PC-9 (cell line): ENCODE measurements at places on chromosomes 1 and 21. TPM values are rescaled to one million over a fixed set of nuclear protein-coding genes. Genes with fewer than 3 reads are reported as not detected.

DNA sequence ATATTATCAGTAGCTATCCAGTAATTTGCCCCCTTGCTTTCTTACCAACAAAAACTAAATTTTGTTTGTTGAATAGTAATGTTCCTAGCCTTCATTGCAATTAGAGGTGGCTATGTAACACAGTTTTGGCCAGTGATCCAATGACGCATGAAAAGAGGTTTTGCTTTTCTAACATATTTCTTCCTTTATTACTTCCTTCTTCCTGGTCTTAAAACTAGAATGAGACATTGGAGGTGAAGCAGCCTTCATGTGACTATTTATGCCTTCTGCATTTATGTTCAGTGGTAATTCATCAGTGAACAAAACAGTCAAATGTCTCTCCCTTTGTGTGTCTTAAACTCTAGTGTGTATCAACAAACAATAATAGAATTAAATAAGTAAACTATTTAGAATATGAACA, 35.5 kb downstream of the LRIF1 start:
- DNase-seq = peak; percentile 49

DNA sequence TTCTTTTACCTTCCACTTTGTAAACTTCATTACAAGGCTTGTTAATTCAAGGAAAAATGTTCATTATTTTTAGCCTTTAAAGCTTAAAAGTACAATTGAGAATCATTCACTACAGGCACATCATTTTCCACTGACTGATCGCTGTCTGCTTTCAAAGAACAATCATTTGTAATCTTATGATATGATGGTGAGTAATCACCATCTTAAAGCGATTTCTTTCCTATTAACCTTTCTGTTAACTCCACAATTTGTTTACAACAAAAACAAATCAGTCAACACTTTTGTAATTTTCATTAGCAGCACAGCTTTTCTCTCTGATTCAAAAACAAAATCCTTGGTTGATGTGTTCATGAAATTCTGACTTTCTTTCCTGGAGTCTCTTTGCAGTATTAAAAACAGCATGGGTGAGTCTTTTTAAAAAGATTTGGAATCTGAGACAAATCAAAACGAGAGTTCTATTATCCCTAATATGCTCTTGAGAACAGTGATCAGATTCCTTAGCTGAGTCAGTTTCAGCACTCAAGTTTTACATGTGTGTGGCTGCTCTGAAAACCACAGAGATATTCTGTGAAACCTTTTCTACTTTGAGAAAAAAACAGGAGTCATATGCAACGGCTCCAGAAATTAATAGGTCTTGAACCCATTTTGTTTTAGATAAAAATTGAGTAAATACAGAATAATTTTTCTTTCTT, 145.8 kb upstream of the TMPRSS15 start:
- no peak for DNase-seq

DNA sequence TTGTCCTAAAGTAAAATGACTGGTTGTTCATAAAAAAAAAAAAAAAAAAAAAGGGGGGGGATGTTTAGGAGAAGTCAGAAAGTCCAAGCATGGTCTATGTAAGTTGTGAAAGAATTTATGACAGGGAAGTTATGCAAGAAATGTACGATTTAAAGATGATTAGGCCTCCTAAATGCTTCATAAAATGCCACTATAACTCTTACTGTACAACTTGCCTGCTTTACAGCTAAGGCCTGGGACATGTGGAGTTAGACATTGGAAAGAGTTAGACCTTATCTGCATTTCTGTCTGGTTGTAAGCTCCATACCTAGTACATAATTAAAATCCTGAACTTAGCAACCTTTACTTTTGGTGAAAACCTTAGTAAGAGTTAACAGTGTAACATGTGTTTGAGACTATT, 150.0 kb downstream of the TPR start:
- DNase-seq = no peak

Gene RSPO1
- total RNA-seq = not detected in 2 replicates

Gene TMEM269
- total RNA-seq = 0.28 and 1.0 TPM in 2 replicates

DNA sequence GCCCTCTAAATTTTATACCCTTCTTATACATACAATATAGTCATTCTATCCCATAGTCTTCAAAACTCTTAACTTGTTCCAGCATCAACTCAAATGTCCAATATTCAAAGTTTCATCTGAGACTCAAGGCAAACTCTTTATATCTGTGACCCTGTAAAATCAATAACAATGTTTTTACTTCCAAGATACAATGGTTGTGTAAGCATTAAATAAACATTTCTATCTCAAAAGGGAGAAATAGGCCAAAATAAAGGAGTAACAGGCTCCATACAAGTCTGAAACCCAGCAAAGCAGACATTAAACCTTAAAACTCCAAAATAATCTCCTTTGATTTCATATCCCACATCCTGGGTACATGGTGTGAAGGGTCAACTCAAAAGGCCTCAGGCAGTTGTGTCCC, 1299.1 kb downstream of the MRPL39 start:
- DNase-seq = no peak

- DNase-seq = no peak
Measured at GRCh38 chr1:3035563-3036446, 14.5 kb downstream of the ACTRT2 start.
